ENCODE measurements at places on chromosomes 2 and 18.

DNA sequence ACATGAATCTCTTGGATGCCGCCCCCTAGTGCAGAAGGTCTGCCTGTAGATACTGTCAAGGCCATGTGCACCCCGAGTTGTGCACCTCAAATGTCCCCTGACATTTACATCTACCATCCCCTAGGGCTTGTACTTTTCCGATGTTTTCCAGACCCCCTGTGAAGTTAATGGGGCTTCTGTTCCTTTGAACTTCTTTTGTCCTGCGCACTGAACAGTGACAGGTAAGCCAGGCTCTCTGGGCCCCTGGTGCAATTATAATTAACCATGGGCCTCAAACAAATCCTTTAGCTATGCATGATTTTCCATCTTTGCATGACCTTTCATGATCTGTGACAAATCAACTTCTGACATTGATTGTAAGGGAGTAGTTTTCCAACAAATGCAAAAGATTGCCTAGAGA lies 158.4 kb downstream of the FHOD3 start:
- no peak for DNase-seq

- DNase-seq: no peak
These were observed 955.8 kb upstream of the LRRTM1 start for GRCh38 chr2:81260320-81260719.

GRCh38 chr2:79855264-79856006 lies 342.6 kb downstream of the CTNNA2 start:
- DNase-seq: peak; percentile 48

GRCh38 chr2:191351921-191352320 lies 106.7 kb downstream of the MYO1B start:
- DNase-seq: no peak

DNA sequence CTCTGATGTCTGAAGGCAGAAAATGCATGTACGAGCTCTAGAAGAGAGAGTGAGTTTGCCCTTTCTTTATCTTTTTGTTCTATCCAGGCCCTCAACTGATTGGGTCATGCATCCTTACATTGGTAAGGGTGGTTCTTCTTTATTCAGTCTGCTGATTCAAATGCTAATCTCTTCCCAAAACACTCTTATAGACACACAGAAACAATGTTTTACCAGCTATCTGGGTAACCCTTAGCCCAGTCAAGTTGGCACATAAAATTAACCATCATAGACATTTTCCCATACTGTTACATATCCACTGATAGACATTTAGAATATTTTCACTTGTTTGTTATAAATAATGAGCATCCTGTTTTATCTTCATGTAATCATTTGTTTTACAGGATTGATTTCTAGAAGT lies 141.2 kb downstream of the TAF4B start:
- DNase-seq: no peak

DNA sequence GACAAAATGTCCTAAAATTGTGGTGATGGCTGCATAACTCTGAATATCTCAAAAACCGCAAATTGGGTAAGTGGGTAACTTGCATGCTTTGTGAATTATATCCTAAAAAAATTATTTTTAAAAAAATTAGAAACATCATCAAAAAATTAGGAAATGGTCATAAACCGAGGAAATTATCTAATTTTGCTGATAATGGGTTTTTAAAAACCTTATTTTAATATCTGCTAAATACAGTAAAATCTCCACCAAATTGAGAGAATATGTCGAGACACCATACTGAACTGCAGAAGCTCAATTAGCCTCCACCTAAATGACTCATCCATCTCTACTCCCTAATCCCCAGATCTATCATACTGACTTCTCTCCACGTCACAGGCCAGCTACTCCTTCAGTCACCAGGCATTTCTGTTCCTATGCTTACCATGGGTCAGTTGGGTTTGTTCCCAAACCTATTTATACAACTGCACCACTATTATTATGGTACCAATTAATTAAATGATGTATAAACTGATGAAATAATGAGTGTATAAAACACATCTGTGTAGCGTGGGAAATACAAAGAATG lies 36.1 kb downstream of the SPIRE1 start:
- DNase-seq: no peak
